ENCODE measurements at places on chromosomes 11 and 22. TPM values are rescaled to one million over a fixed set of nuclear protein-coding genes. Genes with fewer than 3 reads are reported as not detected.

Gene PGM2L1
- 14.4 TPM for total RNA-seq

Gene CSNK2A3
- total RNA-seq = 2.8 TPM

Gene NRIP3
- 0.96 TPM for total RNA-seq

Gene SLC5A4
- not detected for total RNA-seq

Gene LRRC74B
- total RNA-seq = not detected

Gene WT1
- total RNA-seq = 6.3 TPM

Gene PATE2
- total RNA-seq = not detected

Gene APOBEC3A
- total RNA-seq = not detected

Gene C22orf42
- not detected for total RNA-seq

Gene SLC5A12
- total RNA-seq = not detected

Gene MRGPRF
- 0.18 TPM for total RNA-seq

Gene TSPAN18
- total RNA-seq = 2.0 TPM

Gene FAM181B
- 0.11 TPM for total RNA-seq

Gene MUC2
- total RNA-seq = 0.93 TPM

Gene LINC01488
- not detected for total RNA-seq

Gene SULT4A1
- total RNA-seq = not detected

Gene IL17REL
- not detected for total RNA-seq

Gene TSSK2
- total RNA-seq = not detected

Gene CSKMT
- 17.8 TPM for total RNA-seq

Gene SLC22A9
- total RNA-seq = not detected

Gene CRYBB3
- total RNA-seq = not detected

Gene CRYAB
- 7.1 TPM for total RNA-seq

Gene GTSE1
- 32.4 TPM for total RNA-seq

Gene RBMXL2
- total RNA-seq = not detected

Gene KRTAP5-2
- not detected for total RNA-seq
